ENCODE measurements at places on chromosomes 2 and 18. TPM values are rescaled to one million over a fixed set of nuclear protein-coding genes. Genes with fewer than 3 reads are reported as not detected.

Gene KRCC1
- total RNA-seq: 12.2 TPM

DNA sequence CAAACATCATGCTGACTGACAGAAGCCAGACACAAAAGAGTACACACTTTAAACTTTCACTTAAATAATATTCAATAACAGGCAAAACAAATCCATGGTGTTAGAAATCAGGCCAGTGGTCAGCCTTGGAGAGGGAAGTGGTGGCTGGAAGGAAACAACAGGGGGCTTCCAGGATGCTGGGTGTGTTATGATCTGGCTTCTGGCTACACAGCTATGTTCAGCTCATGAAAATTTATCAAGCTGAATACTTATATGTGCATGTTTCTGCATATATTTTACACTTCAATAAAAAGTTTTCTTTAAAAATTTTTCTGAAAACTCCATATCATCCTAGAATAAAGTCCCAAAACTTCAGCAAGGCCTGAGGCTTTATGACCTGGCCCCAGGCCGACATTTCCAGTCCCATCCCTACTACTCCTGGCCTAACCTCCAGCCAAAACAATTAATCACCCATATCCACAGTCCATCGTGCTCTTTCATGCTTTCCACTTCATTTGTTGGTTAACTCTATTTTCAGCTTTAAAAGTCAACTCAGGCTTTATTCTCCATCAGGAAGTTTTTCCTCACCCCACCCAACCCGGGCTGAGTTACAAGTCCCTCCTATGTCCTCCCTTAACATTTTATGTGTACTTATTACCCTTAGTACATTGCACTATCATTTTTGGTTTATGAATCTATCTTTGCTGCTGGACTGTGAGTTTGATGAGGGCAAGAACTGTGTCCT is 27.9 kb upstream of the SPTBN1 start:
- DNase-seq: no peak

GRCh38 chr2:161662373-161662772 is 38.2 kb downstream of the SLC4A10 start:
- DNase-seq: no peak

DNA sequence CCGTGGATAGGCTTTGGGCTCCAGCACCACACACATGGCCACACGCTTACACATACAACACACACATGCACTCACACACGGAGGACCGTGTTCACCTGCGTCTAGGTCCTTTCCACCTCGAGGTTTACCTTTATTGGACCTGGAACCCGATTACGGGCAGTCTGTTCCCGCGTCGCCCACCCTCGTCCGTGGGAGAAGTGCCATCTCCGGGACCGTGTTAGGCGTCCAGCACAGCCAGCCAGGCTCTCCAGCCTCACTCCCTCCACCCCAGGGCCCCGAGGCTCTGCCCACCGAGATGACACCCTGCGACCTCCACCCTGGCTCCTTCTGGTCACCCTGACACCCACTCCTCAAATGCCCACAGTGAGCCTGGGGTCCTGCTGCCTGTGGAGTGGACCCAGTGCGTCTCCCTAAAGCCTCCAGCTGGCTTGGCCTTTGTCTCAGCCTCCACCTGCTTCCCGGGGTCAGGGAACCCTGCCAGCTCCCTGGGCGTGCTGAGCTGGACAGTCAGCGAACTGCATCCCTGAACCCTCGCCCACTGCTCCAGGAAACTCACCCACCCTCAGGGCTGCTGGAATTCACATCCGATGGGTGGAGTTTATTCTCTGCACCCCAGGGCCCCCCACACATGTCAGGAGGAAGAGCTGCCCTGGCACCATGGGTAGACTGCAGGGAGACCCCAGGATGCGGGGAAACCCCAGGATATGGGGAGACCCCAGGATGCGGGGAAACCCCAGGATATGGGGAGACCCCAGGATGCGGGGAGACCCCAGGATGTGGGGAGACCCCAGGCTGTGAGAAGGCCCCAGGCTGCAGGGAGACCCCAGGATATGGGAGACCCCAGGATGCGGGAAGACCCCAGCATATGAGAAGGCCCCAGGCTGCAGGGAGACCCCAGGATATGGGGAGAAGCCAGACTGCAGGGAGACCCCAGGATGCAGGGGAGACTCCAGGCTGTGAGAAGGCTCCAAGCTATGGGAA is 33.0 kb downstream of the ADI1 start:
- DNase-seq: no peak

GRCh38 chr2:126655051-126655450 is 907 bp upstream of the GYPC start:
- no peak for DNase-seq

Gene GULP1
- total RNA-seq: 18.0 TPM

- DNase-seq: no peak
Observed at GRCh38 chr2:189579585-189580186, 900 bp downstream of the SLC40A1 start.

GRCh38 chr2:176157499-176158185 is 535 bp downstream of the HOXD3 start:
- DNase-seq: no peak

DNA sequence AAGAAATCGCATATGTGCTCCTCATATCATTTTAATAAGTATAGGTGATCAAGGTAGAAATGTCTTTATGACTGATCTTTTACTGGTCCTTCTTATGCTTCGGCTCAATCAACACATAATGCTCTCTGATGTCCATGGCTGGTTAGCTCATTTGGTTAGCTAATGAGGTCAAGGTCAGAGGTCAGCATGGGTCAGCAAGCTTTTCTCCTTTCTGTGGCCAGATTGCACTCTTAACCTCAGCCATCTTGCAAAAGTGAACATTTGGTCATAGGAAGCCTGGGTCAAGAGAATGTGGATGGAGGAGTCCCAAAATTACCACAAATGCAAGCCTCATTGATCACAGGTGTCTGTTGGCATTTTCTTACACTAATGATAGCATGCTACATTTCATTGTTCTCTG is 35.4 kb upstream of the DARS1 start:
- DNase-seq: no peak

GRCh38 chr2:84796798-84797197 is 84.1 kb downstream of the TRABD2A start:
- DNase-seq: no peak

Gene GPR55
- total RNA-seq: not detected

- DNase-seq: no peak
Observed at GRCh38 chr2:20615466-20616241, 35.2 kb downstream of the HS1BP3 start.

Gene COLEC11
- total RNA-seq: 7.4 TPM

Gene BOLL
- total RNA-seq: not detected

GRCh38 chr2:45000921-45001868 is 8.1 kb downstream of the SIX2 start:
- DNase-seq: no peak

- no peak for DNase-seq
Observed at GRCh38 chr18:39781565-39781964, 2173.5 kb upstream of the PIK3C3 start.

GRCh38 chr2:229343661-229344060 is 72.6 kb upstream of the PID1 start:
- no peak for DNase-seq

- no peak for DNase-seq
Observed at GRCh38 chr2:169365029-169365480, 2.7 kb upstream of the LRP2 start.

DNA sequence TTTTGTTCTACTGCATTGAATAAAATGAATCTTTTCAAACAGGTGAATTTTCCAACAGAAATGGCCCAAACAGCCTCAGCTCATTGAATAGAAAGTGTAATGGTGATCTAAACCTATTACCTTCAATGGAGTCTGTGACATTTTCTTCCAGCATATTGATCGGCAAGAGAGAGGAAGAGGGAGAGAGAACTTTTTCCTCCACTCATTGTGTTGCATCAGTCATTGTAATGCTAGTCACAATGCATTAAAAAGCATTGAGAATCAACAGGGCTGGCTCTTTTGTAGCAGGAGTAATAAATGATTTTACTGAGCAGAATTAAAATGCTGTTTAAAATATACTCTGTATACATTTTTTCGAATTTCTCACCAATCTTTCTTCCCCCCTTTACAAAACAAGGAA is 1794.5 kb upstream of the CELF4 start:
- no peak for DNase-seq

Gene RNF149
- 129 TPM for total RNA-seq

GRCh38 chr2:39902103-39902502 is 123.0 kb upstream of the THUMPD2 start:
- DNase-seq: no peak

Gene FOXI3
- not detected for total RNA-seq

Gene SMAD2
- 73.2 TPM for total RNA-seq

Gene ADRA2B
- total RNA-seq: 4.0 TPM

Gene CNTNAP5
- total RNA-seq: not detected

Gene TFPI
- 86.1 TPM for total RNA-seq

Gene IHH
- total RNA-seq: 0.48 TPM

Gene DCDC2C
- total RNA-seq: 1.4 TPM

- DNase-seq: no peak
Observed at GRCh38 chr2:235836491-235836911, 331.7 kb downstream of the GBX2 start.

DNA sequence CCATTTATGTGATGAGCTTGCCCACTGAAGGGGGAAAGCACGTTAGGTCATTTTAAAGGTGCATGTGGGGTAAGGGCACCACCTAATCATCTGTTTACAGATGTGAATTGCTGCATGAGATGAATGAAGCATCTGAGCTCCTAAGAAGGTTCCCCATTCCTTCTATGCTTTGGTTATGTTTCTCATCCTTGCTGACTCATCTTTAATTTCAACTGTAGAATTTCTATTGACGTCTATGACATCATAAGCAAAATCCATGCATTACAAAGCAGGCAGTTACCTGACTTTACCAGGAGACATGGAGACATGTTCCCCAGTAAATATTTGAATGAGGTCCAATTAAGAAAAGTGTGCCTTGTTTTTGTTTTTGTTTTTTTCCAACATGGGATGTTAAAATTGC is 2.8 kb downstream of the SNTG2 start:
- no peak for DNase-seq

DNA sequence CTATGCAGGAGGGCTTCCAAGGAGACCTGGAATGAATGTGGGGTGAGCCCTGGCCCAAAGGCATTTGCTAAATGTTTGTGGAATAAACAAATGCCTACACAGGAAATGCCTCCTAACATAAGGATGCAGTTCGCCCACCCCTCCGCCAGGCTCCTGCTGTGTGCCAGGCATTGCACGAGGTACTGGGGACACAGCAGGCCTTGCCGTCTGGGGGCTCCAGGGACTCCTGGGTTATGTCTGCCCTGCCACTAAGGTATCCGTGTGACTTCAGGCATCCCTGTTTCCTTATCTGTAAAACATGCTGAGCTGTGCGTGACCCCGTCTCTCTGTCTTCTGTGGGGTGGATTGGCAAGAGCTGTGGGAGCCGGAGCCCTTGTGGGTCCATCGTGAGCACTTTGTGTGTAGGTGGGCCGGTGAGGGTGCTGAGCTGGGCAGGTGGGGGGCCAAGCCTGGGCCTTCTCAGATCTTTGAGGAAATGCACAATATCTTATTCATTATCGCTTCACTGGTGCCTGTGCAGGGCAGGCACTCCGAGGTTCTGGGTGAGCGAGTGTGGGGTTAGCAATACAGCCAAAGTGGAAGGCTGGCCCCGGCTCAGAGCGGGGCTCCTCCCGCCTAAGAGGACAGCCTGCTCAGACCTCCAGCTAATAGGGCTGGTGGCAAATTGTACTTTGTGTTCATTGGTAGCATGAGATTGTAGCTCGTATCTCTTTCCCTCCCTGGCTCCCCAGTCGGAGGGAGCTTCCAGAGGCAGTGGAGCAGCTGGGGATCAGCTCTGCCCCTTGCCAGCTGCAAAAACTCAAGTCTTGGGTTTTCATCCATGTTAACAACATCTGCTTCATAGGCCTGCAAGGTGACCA is 126.8 kb downstream of the GLI2 start:
- no peak for DNase-seq

Gene EFR3B
- 0.74 TPM for total RNA-seq

GRCh38 chr2:148971547-148971946 is 67.0 kb upstream of the LYPD6B start:
- DNase-seq: no peak

Gene RASGRP3
- 31.4 TPM for total RNA-seq

- no peak for DNase-seq
Observed at GRCh38 chr2:233040571-233040970, 8.1 kb downstream of the NEU2 start.

Gene MEP1B
- total RNA-seq: not detected

Data from omental fat pad (tissue), 4 donors.